Activated CD4-positive, alpha-beta T cell treated with anti-CD3 and anti-CD28 coated beads, Interleukin-2, amount 10 ng/mL, durations not matched to agents 24 days and 14 days (primary cell): ENCODE measurements at places on chromosomes 4 and X. TPM values are rescaled to one million over a fixed set of nuclear protein-coding genes. Genes with fewer than 3 reads are reported as not detected.

Gene AKAP4
- total RNA-seq: not detected in 2 replicates

Gene RPL9
- 1,785 and 1,789 TPM in 2 replicates for total RNA-seq

Gene C1QTNF7
- not detected in 2 replicates for total RNA-seq

DNA sequence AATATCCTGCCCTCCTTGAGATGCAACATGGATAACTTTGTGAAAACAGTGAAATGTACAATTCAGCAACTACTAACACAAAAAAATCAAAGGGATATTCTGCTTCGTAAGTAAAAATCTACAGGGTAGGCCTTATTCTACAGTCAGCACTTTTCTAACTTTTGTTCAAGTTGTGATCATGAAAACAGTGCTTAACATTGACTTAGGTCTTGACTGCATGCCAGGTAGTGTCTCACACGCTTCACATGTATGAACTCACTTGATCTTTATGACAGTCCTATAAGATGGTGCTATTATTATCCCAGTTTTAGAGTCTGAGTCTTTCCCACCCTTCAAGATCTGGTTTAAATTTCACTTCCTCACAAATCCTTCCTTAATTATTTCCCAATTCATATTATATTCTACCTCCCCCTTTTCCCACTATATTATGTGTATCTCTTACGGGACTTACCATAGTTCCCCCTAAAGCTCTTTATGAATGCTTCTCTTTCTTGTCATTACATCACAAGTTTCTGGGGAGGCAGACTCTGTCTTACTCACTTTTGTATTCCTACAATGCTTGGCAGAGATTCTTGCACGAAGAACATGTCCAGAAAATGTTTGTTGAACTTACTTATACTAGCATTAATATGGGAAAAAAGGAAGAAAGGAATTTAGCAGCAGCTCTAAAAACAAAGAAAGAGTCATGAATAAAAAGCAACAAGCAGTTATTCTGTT lies 179.8 kb downstream of the SCFD2 start:
- no peak overlapping the region for H3K27ac ChIP-seq
- H3K4me3 ChIP-seq: no peak overlapping the region
- H3K27me3 ChIP-seq: no peaks in the 10 kb centered on the region
- H3K36me3 ChIP-seq: peaks cover 12% of the 10 kb centered on the region

DNA sequence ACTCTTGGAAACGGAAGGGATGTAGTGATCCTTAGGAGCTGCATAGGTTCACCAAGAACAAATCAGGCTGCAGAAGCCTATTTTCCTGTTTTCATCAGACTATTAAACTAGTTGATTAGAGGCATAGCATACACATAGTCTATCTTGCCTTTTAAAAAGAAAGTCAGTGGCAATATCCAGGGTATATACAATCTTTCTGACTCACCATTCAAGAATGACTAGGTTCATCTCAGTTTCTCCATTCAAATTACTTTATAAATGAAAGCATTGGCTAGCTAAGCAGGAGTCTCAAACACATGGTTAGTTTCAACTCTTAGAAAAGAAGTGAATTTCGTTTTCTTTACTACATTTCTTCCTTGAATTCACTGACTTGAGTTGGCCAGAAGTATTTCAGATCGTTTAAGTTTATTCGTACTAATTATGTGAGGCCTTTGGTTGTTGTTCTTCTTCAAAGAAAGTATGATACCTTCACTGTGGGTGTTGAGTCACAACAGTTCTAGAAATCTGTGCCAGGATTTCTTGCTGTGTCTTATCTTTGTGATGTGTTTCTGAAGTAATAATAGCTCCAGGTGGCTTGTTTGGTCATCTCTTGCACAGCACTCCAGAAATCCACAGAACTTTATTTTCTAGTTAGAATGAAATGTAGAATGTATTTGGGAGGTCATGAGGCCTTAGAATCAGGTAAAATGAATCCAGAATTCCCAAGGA lies 88.2 kb downstream of the AWAT2 start:
- H3K27ac ChIP-seq: no peak overlapping the region
- no peak for DNase-seq
- H3K36me3 ChIP-seq: no peaks in the 10 kb centered on the region
- no peak overlapping the region for H3K4me3 ChIP-seq
- no peaks in the 10 kb centered on the region for H3K27me3 ChIP-seq

GRCh38 chr4:120354381-120354780 lies 287.7 kb upstream of the MAD2L1 start:
- no peak for DNase-seq
- no peak overlapping the region for H3K27ac ChIP-seq
- H3K27me3 ChIP-seq: peaks cover 2% of the 10 kb centered on the region
- H3K4me1 ChIP-seq: no peaks in the 10 kb centered on the region

GRCh38 chrX:121032531-121032930 lies 14.9 kb upstream of the GLUD2 start:
- DNase-seq: no peak
- no peaks in the 10 kb centered on the region for H3K4me1 ChIP-seq
- no peak overlapping the region for H3K27ac ChIP-seq

- H3K27me3 ChIP-seq: no peaks in the 10 kb centered on the region
- peak; percentile 86 for DNase-seq
- peak overlapping the region; percentile 91 for H3K4me3 ChIP-seq
- H3K27ac ChIP-seq: peak overlapping the region; percentile 78
- H3K4me1 ChIP-seq: peaks cover 37% of the 10 kb centered on the region
Measured at GRCh38 chr4:2934077-2934812, 29.0 kb downstream of the NOP14 start.

DNA sequence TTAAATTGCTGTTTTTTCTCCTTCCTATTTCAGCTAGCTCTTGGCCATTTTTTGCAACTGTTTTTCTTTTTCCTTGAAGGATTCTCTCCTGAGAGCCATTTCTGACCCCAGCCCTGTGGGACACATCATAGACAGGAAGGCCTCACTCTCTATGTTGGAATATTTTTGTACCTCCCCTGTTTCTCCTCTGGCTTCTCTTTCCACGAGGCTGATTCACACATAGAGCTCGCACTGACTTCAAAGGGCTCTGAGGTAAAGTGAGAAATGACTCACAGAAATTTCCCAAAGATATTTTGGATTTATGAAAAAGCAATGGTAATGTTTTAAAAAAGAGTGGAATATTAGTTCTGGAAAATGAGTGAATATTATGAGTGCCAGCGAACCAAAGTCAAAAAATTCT lies 181.7 kb upstream of the IGFBP7 start:
- no peaks in the 10 kb centered on the region for H3K4me1 ChIP-seq
- H3K27ac ChIP-seq: no peak overlapping the region
- H3K4me3 ChIP-seq: no peak overlapping the region
- no peaks in the 10 kb centered on the region for H3K27me3 ChIP-seq

- peaks cover 3% of the 10 kb centered on the region for H3K27me3 ChIP-seq
- no peak overlapping the region for H3K4me3 ChIP-seq
- DNase-seq: no peak
- H3K27ac ChIP-seq: no peak overlapping the region
Measured at GRCh38 chr4:41157009-41157408, 57.3 kb downstream of the APBB2 start.

GRCh38 chr4:56806666-56807065 lies 14.8 kb downstream of the SPINK2 start:
- peaks cover 18% of the 10 kb centered on the region for H3K27me3 ChIP-seq
- no peak for DNase-seq
- H3K4me3 ChIP-seq: no peak overlapping the region
- no peaks in the 10 kb centered on the region for H3K36me3 ChIP-seq

DNA sequence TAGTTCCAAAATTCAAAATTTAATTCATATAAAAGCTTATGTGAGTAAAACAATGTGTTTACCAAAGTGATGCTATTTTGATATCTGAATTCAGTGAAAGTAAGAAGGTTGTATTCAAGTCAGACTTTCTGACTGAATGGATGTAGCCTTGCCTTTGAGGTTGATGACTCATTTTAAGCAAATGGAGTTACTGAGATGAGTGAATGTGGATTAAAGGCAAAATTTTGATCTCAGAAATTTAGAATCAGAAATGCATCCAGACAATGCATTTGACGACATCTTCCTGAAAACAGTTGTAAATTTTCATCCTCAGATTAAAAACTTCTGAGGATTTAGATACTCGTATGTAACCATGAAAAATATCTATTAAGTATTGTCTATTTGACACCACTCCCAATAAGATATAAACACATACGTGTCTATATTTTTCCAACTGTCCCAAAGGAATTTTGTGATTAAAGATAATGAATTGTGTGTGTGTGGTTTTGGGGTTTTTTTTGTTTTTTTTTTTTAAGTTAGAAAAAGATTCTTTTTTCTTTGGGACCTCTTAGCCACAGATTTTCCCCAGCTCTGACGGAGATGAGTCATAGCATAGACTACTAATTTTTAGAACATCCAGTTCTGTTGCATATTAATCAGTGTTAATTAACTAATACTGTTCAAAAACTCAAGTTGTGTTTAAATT lies 34.4 kb downstream of the NFKB1 start:
- no peak for DNase-seq
- peak overlapping the region; percentile 20 for H3K4me3 ChIP-seq
- H3K36me3 ChIP-seq: peaks cover 55% of the 10 kb centered on the region

DNA sequence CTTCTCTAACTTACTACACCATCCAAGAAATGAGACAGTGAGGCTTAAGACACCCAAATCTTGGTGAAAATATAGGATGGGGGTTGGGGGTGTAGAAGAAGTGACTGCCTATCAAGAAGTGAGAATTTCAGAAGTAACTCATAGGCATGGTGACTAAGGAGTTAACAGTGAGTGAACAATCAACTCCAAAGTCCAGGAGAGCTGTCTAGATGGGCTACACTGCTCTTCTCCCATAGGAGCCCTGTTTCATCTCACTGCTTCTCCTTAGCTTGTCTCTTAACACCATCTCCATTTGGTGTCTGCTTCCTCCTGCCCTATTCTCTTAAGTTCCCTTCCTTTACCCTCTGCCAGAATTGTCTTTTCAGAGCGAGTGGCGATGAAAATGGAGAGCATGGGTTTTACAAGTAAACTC lies 22.7 kb downstream of the FABP2 start:
- peak; percentile 69 for DNase-seq
- H3K27ac ChIP-seq: peak overlapping the region; percentile 99
- peaks cover 35% of the 10 kb centered on the region for H3K4me1 ChIP-seq
- H3K36me3 ChIP-seq: peaks cover 42% of the 10 kb centered on the region
- H3K27me3 ChIP-seq: peaks cover 3% of the 10 kb centered on the region

- peaks cover 7% of the 10 kb centered on the region for H3K27me3 ChIP-seq
- H3K36me3 ChIP-seq: no peaks in the 10 kb centered on the region
- no peak overlapping the region for H3K4me3 ChIP-seq
- H3K27ac ChIP-seq: no peak overlapping the region
Measured at GRCh38 chr4:139558235-139559088, 2.4 kb upstream of the SETD7 start.

DNA sequence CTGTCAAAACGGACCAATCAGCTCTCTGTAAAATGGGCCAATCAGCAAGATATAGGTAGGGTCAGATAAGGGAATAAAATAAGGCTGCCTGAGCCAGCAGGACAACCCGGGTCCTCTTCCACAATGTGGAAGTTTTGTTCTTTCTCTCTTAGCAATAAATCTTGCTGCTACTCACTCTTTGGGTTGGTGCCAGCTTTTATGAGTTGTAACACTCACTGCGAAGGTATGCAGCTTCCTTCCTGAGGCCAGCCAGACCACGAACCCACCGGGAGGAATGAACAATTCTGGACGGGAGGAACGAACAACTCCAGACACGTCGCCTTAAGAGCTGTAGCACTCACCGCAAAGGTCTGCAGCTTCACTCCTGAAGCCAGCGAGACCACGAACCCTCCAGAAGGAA lies 287.8 kb downstream of the RAPGEF2 start:
- H3K4me1 ChIP-seq: no peaks in the 10 kb centered on the region
- H3K4me3 ChIP-seq: no peak overlapping the region
- H3K36me3 ChIP-seq: no peaks in the 10 kb centered on the region
- no peak overlapping the region for H3K27ac ChIP-seq
- H3K27me3 ChIP-seq: peaks cover 9% of the 10 kb centered on the region

DNA sequence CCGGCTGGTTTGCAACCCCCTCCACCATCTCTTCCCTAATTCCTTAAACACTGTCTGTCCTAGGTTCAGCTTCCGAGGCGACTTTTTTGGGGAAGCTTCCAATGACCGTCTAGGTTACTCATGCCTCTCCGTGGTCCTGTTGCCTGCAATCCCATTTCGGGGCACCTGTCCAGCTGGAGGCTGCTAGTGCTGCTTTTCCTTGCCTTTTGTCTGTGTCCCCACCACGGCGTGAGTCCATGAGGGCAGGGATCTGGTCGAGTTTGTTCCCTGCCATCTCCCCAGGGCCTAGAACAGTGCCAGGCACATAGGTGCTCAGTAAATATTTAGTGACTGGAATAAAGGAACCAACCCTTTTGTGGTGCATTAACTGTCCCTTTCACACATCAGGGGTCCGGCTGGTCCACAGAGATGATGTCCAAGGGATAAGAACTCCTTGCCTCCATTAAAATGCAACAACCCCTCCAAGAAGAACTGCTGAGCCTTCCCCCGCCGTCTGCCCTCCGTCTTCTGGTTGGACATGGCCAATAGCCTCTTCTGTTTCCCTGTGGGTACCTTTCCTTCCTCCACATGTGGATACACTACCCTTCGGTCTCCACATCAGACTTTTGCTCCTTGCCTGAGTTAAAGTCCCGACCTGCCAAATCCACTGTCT lies 5.7 kb upstream of the SORCS2 start:
- H3K36me3 ChIP-seq: no peaks in the 10 kb centered on the region
- DNase-seq: no peak
- peaks cover 10% of the 10 kb centered on the region for H3K4me1 ChIP-seq
- peaks cover 22% of the 10 kb centered on the region for H3K27me3 ChIP-seq
- no peak overlapping the region for H3K4me3 ChIP-seq
